Activated naive CD4-positive, alpha-beta T cell treated with anti-CD3 and anti-CD28 coated beads for 36 hours (primary cell): ENCODE measurements at places on chromosomes 4 and X.
A peak's percentile ranks its signal among the peaks of the same experiment; 100 is the strongest.

DNA sequence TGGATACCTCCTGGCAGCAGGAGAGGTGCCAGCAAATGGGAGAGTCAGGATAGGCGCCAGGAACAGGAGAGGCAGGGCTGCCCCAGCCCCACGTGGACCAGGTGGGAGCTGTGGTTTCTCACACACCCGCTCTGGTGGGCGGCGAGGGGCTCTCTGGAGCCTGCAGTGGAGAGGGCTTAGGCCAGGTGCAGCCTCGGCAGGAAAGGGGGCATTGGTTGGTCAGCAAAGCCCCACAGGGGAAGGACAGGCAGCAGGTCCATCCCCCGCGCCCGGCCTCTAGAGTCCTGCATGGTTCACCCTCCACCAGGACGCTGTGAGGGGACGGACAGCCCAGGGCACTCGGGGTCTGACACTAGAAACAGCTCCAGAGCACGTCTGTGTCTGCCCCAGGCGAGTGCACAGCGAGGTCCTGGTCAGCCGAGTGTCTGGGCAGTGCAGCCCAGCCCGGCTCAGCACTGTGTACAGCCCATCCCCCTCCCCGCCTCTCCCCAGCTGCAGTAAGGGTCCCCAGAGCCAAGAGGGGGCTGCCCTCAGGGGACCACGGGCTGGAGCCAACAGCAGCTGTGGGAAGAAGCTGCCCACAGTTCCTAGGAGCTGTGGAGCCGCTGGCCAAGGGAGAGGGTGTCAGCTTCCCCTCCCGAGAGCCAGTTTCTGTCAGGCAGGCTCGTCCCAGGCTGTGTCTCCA, 8.2 kb downstream of the ATP5ME start:
- DNase-seq: no peak

DNA sequence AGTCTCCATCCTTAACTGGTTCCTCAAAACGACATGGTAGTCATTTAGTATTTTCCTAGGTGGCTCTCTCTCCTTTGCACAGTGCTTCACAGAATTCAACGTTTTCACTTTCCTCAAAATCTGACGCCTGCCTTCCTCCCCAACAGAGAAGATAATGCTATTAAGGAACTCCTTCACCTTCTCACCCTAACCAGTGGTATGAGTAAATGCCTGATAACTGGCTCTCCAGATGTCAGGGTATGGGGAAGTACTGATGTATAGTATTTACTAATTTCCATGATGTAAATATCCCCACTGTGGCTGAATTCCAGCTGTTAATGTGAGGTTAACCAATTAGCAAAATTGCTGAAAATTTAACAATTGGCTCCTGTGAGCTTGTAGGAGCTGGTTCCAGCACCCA, 28.8 kb upstream of the NSUN7 start:
- no peak for DNase-seq

- no peak for DNase-seq
Measured at GRCh38 chr4:6957994-6958393, 48.4 kb downstream of the TBC1D14 start.

DNA sequence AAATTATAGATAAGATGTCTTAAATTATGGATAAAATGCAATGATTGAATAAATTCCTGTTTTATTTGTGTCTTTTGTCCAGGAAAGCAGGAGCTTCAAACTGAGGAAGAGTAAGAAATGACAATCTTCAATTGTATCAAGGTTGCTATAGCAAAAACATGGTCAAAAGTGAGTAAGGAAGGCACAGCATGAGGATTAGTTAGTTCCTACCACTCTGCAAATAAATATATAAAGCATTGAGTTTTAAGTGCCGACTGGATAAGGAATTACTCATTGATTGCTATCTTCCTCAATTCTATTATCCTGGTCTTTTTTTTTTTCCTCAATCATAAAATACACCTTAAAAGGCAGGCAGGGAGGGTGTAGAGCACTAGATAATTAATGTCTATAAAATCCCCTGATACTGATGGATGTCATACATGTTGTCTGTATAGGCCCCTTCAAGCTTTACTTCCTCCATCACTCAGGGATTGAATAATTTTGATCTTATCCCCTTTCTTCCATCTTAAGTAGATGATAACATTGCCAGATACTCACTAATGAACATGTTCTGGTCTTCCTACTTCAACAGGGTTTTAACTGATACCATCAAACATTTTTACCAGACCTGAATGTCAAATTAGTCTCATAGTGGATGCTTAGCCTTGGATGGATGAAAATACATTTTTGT, 86.6 kb downstream of the MID1 start:
- no peak for DNase-seq

DNA sequence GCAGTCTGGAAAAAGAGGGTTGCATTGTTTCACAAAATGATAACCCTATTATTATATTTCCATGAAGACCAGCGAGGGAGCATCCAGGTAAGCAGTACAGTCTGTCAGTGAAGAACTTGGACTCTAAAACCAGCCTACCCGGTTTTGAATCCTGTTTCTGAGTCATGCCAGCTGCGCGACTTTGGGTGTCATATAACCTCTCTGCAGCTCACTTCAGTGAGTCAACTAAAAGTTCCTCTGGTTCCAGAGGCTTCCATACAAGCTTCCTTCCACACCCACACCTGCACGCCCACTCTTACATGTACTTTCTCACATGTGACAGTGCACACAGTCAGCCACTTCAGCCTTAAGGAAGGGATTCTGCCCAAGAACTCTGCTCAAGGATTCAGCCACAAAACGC, 49.8 kb upstream of the PRPS2 start:
- DNase-seq: no peak

- DNase-seq: no peak
Measured at GRCh38 chr4:138609943-138610350, 367.8 kb upstream of the SLC7A11 start.

DNA sequence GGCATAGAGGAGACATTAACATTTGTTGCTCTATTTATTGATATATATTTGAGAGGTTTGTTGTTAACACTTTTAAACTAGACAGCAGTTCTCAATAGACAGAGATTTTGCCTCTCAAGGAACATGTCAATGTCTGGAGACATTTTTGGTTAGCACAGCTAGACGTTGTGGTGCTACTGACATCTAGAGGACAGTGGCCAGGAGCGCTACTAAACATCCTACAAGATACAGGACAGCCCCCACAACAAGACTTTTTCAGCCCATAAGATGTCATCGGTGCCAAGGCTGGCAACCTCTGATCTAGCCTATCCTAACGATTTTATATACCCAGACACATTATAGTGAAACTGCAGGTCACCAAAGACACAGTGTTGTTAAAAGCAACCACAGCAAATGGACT, 18.4 kb upstream of the CTSO start:
- no peak for DNase-seq

GRCh38 chrX:49951524-49952193, 29.3 kb downstream of the CLCN5 start:
- DNase-seq: no peak

- DNase-seq: no peak
Measured at GRCh38 chrX:12329476-12329875, 191.2 kb downstream of the FRMPD4 start.

- DNase-seq: peak; percentile 79
Measured at GRCh38 chr4:17447675-17448298, 64.1 kb downstream of the QDPR start.

GRCh38 chrX:40099055-40099958, 1.5 kb upstream of the BCOR start:
- DNase-seq: peak; percentile 57

- DNase-seq: no peak
Measured at GRCh38 chrX:44162964-44163475, 180.5 kb downstream of the EFHC2 start.

DNA sequence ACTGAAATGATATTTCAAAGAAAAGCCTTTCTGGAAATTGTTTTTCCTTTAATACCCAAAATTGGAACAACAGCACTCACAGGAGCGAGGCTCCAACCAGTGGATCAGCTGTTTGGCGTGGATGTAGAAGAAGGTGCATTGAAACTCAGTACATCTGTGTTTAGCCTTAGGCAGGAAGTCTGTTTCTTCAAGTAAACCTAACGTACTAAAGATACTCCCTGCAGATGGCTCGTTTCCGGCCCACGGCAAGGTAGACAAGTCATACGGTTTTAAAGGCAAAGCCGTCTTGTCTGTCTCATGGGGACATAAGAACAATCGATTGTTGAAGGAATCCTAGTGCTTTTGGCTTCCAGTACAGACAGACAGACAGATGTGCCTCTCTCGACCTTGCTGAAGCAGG, 50.0 kb upstream of the CLCN4 start:
- DNase-seq: peak; percentile 75

DNA sequence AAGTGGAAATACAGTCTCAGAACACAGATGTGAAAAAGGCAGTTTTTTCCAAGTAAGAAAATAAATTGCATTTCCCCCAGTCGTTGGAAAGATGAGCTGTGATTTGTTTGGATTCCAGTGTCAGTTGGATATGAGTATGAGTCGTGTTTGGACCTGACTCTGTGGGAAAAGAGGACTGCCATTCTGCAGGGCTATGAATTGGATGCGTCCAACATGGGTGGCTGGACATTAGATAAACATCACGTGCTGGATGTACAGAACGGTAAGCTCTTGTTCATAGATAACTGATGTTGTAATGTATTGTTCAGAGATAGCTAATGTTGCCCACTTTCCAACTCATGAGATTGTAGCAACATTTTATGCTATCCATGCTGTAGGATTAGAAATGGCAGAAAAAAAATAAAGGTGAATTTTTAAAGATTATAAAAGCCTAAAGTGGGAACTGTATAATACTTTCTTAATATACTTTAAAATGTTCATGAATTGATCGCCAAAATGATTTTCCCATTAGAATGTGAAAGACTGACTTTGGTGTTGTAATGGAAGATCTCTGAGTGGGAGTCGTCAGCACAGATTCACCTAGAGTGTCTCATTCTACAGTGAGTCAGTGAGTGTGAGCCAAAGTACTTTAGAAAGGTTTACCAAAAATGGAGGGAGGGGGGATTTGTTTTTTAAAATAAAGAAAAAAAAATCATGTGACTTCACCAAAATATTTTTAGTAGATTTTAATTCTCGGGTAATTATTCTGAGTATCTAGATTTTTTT, 178.7 kb downstream of the DCTD start:
- DNase-seq: no peak

DNA sequence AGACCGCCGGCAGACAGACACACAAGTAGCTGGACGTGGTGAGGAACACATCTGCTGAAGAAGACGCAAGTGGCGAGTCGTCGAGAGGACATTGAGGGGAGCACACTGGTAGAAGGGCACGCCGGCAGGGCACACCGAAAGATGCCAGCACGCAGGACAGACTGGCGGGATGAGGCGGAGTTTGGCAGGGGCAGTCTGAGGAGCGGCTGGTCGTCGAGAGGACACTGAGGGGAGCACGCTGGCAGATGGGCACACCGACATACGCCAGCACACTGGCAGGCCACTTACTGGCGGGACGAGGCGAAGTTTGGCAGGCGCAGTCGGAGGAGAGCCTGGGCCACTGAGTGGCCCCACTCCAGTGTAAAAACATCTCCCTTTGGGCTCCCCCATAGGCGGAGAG, 42.1 kb downstream of the RASGEF1B start:
- DNase-seq: no peak
